Mesenteric fat pad (tissue), 1 donor: ENCODE measurements at places on chromosomes 2 and 18. TPM values are rescaled to one million over a fixed set of nuclear protein-coding genes. Genes with fewer than 3 reads are reported as not detected.

- no peak for DNase-seq
Measured at GRCh38 chr2:98461498-98462049, 16.9 kb downstream of the INPP4A start.

The SCYGR3 gene
- not detected for total RNA-seq

DNA sequence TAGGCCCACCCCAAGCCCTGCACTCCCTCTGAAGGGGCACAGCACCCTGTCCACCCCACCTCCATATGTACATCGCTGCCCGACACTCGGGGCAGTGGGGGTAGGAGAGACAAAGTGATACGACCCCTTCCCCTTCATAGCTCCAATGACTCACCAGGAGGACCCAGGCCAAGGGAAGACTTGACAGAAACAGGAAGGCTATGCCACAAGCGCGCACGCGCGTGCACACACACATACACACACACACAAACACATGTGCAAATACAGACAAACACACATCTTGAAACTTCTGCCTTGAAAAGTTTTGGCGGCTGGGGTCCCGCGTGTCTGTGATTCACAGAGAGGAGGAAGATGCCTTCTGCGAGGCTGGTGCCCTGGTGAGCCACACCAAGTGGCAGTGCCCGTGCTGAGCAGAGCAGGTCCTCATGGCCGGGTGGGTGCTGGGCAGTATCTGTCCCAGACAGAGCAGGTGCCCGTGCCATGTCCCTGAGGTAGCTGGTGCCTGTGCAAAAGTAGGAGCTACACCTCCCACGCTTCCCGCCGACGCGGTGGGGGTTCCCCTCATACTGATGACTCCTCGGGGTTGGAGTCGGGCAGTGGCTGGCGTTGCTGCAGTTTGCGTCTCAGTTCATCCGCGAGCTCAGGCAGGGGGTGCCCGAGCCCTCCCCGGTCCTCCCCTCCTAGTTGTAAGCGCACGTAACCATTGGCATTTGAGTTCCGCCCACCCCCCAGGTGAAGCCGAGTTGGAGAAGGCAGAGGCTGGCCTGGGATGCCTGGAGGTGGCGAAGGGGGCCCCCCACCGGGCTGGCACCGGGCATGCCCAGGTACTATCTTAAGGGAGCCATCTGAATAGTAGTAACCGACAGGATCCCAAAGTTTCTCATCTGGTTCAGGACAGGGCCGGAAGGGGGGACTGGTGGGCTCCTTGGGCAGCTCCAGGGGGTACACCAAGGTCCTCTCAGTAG lies 2.5 kb upstream of the ANKRD39 start:
- DNase-seq, result no peak

The MSH2 gene
- 8.3 TPM for total RNA-seq

DNA sequence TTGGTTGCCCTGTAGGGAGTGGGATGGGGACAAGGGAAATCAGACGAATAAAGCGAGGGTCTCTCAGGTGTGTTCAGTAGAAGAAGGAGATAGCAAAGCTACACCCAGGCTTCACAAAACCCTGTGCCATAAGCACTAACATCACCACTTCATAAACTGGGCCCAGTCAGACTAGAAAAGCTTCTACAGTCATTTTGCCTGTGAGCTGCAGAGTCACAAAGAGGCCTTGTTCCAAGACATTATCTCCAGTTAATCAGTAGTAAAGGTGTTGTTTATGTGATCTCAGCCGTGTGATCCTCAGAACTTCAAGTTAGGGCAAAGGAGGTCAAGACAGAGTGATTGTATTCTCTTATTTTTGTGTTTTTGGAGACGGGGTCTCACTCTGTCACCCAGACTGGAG lies 148.0 kb downstream of the GALR1 start:
- no peak for DNase-seq

The DNAH6 gene
- 0.77 TPM for total RNA-seq

The ERICH2 gene
- total RNA-seq, result not detected

DNA sequence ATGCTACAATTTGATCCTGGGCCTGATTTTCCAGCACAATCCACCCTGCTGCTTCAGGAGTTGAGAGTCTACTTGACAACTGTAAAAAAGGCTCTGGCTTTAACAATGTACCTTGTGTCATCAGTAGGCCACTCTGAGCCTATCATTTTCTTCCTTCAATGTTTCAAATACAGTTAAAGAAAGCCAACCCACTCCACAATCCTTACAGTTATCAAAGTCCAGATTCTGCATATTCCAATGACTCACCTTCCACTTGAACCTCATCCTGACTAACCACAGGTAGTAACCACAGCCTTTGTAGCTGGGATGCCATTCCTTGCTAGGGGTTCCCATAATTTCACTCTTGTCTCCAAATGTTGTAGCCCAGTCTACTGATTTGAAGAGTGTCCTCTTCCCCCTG lies 35.5 kb upstream of the AQP4 start:
- DNase-seq, result no peak

DNA sequence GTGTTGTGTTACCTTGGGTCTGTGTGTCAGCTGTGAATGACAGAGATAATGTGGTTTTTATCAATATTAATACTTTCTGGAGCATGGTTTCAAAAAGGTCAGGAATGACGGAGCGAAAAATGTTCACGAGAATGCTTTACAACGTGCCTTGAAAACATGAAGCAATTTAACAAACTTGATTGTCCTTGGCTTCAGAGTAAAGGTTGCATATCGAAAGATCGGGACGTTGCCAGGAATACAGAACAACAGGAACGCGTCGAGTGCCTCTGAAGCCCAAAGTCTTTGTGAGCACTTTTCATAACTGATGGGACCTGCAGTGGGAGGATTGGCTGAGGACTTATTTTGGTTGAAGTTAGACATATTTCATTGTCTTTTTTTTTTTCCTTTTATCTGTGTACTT lies 206.1 kb downstream of the ZNF407 start:
- no peak for DNase-seq

- DNase-seq, result no peak
Measured at GRCh38 chr18:55510809-55511208, 77.2 kb downstream of the TCF4 start.

- DNase-seq, result no peak
Measured at GRCh38 chr2:178674122-178674521, 133.1 kb downstream of the TTN start.

DNA sequence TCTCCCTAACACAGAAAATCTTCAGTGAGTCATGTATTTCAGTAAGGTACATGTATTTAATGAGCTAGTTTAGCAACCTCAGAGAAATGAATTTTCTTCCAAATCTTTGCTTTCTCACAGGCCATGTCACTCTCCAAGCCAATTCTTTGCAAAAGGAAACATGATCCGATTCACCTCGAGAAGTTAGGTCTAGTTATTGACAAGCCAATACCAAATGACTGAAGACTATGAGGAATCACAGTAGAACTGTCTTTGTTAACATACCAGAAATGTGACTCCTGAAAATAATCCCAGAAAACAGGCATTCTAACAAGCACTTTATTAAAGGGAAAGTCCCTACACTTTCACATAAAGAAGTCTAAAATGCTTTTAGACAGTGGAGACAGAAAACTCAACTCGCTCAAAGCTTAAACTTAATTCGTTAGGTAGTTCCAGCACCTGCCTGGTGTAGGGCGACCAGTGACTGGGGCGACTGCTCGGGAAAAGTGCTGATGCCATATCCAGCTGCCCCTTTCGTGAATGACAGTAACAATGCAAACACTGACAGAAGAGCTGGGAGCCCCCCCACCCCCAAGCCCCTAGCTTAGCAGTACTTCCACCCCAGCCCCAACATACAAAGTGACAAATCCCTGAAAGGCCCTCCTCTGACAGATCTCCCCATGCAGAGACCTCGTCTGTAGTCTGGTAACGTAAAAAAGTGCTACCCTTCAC lies 1.8 kb downstream of the MEMO1 start:
- no peak for DNase-seq

The LAMA3 gene
- total RNA-seq, result 19.6 TPM

GRCh38 chr18:4134700-4135099 lies 320.4 kb downstream of the DLGAP1 start:
- no peak for DNase-seq

GRCh38 chr18:62876111-62876510 lies 160.8 kb downstream of the PHLPP1 start:
- DNase-seq, result no peak

The IL36B gene
- not detected for total RNA-seq

DNA sequence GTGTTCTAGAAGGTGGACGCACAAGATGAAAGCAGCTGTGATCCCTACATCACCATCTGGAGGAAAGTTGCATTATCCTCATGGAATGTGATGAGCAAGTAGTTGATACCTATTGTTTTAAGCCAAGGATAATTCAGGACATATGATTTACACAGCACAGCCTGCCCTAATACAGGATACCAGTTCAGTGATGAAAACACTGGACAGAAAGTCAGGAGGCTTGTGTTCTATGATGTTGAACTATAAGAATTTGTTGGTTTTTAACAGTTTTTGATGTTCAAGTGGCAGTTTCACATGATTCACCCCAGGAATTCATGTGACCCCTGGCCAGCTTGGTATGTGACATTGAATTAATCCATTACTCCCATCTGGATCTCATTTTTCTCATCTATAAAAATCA lies 6.2 kb upstream of the CHST10 start:
- no peak for DNase-seq

GRCh38 chr2:198916548-198917080 lies 541.1 kb downstream of the SATB2 start:
- no peak for DNase-seq

- no peak for DNase-seq
Measured at GRCh38 chr18:11388755-11389680, 220.4 kb upstream of the SLC35G4 start.

GRCh38 chr2:76170856-76171255 lies 460.1 kb upstream of the GCFC2 start:
- no peak for DNase-seq

DNA sequence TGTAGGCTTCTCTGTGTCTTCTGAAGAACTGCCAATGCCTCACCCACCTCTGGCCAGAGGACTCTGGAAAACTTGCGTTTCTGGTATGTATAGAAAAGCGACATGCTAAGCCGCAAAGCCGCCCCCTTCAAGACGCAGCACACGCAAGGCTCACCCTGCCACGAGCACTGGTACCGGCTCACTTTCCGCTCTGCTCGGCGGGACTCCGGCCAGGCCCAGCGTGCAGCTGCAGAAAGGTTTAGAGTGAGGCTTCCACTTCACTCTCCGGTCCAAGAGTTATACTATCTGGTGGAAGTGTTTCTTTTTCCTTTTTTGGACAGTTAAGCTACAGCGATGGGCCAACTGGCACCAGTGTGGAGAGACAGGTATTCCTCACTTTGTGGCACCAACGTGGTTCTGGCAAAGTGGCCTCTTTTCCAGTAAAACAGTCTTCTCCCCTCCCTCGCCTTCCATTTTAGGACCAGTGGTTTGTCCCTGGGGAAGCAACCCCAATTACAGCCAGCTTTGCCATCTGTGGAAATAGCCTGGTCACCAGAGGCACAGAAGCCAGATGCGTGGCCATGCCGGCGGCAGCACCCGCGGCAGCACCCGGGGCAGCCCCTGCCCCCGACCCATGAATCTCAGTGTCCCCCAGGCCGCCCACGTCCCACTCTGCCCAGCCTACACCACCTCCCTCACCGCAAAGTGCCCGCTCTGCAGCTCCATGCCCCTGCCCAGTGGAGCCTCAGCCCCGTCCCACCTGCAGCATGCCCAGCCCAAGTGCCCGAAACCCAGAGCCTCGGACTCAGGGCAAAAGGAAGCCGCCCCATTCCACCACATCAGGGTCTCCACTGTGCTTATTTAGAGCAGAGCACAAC lies 91.6 kb upstream of the CTDP1 start:
- peak; percentile 87 for DNase-seq

- DNase-seq, result peak; percentile 67
Measured at GRCh38 chr2:119674711-119675500, 4.1 kb upstream of the TMEM177 start.

- no peak for DNase-seq
Measured at GRCh38 chr2:218471036-218471435, 52.1 kb downstream of the VIL1 start.

DNA sequence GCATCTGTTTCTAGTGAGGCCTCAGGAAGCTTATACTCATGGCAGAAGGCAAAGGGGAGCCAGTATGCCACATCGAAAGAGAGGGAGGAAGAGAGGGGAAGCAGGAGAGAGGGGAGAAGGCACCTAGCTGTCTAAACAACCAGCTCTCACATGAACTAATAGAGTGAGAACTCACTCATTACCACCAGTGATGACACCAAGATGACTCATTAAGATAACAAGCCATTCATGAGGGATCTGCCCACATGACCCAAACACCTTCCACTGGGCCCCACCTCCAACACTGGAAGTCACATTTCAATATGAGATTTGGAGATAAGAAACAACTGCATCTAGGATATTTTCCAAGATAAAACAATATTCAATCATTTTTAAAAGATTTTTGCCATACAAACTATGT lies 753.9 kb upstream of the ZEB2 start:
- no peak for DNase-seq

GRCh38 chr2:142112757-142113221 lies 18.0 kb downstream of the LRP1B start:
- no peak for DNase-seq

GRCh38 chr2:192419786-192420185 lies 225.1 kb upstream of the TMEFF2 start:
- DNase-seq, result no peak

- DNase-seq, result no peak
Measured at GRCh38 chr2:176114120-176114929, 2.3 kb upstream of the HOXD10 start.

DNA sequence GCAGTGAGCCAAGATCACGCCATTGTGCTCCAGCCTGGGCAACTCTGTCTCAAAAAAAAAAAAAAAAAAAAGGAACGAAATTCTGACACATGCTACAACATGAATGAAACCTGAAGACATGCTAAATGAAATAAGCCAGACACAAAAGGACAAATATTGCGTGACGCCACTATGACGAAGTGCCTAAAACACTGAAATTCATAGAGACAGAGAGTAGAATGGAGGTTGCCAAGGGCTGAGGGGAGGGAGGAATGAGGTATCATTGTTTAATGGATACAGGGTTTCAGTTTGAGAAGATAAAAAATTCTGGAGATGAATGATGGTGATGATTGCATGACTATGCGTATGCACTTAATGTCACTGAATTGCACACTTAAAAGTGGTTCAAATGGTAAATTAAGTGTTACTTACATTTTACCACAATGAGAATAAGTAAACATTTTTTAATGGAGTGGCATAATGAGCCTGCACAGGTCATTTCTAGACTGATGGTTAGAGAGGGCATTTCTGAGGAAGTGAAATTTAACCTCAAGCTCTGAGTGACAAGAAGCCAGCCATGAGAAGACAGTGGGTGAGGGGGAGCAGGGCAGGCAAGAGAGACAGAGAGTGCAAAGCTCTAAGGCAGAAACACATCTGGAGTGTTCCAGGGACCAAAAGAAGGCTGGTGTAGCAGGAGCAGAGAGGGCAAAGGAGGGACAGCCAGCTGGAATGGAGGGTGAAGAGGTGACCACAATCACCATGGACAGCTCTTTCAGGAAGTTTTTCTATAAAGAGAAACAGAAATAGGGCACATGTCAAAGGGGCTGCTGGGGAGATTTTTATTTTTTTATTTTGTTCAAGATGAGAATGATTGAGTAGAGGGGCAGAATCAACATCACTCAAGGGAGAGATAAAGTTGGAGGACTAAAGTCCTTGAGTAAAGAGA lies 20.6 kb upstream of the EXOC6B start:
- DNase-seq, result no peak

The CNNM4 gene
- total RNA-seq, result 3.7 TPM

The NAGK gene
- total RNA-seq, result 112 TPM
